ENCODE measurements at places on chromosomes 11 and 22.

DNA sequence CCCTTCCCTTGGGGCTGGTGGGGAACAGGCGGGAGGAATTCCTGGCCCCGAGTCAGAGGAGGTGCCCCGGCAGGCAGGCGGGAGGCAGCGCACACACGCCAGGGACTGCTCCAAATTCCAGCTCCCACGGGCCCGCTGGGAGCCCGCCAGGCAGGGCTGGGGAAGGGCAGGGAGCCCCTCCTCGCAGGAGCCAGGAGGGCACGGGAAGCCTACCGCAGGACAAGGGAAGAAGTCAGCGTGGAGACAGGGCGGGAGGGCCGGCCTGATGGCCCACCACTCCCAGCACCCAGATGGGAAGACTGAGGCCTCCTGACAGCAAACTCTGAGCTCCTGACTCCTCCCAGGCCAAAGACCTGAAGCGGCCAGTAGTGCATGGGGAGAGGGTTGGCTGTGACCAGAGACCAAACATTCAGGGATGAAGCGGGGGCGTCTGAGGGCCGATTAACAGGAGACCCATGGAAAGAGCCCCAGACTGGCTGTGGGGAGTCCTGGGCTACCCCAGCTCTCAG is 22.4 kb downstream of the RPL3 start:
- DNase-seq = no peak

- DNase-seq = no peak
Measured at GRCh38 chr22:49613108-49613507, 214.6 kb downstream of the BRD1 start.

DNA sequence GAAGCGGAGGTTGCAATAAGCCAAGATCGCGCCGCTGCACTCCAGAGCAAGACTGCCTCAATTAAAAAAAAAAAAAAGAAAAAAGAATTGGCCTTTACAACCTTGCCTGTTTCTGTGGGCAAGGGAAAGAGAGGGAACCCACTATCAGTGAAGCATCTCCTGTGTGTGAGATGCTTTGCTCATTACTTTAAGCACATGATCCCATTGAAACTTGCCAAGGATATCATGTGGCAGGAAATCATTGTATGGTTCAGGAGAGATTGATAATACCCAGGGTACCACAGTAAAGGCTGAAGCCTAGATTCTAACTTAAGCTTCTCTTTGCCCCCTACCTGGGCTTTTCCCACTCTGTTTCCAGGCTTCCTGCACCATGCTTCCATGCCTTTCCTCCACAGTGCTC is 3.6 kb downstream of the LDLRAD3 start:
- DNase-seq = no peak

GRCh38 chr11:122661182-122661945 is 5.8 kb downstream of the UBASH3B start:
- DNase-seq = no peak

DNA sequence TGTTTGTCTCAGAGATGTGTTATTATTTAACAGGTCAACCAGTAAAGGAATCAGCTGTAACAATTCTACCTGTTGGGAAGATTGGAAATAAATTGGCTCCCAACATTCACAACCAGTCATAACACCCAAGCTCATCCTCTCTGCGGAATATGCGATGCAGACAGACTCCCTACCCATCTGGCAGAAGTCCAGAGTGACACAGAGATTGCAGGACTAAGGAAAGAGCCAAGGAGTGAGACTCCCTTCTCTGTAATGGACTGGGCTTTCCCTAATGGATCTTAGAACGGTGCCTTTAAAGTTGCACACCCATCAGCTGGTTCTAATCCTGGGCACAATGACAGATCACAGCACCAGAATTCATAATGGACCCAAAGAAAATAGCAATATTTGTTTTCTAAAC is 27.8 kb upstream of the UBASH3B start:
- no peak for DNase-seq
